ENCODE measurements at places on chromosomes 13 and 19.

DNA sequence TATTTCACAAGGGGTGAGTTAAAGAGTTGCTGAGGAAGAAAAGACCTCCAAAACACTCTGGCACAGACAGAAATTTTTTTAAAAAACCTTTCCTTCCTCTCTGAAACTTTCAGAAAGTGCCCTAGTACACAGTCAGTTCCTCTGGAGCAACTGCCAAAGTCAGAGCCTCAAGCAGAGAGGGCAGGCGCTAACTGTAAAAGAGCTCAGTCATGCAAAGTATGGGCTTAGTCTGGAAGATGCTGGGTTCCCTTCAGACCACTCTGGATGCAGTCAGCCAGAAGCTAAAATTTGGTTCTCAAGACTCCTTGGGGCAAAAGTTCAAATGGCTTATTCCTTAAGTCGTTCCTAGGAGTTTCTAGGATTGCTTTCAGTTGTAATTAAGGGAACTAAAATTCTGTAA, 671.6 kb downstream of the PCDH9 start:
- no peak for DNase-seq

DNA sequence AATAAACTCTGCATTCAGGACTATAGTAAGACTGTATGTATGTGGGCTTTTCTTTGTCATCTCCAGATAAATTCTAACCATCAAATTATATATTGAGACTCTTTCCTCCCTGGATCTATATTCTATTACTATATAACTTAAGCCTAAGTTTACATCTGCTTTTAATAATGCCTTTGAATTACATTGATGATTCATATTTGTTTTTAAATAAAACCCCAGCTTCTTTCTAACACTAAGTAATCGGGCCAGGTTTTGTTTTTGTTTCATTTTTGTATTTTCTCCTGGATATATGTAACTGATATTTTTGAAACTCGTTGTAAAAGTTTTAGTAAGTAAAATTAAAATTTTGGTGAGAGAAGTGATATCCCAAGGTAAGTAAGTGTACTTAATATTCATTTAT, 1599.1 kb downstream of the PCDH9 start:
- no peak for DNase-seq

- DNase-seq, result no peak
These were observed 436.5 kb upstream of the KLHL1 start for GRCh38 chr13:70544706-70545105.

- no peak for DNase-seq
These were observed 4.4 kb downstream of the HAS1 start for GRCh38 chr19:51719251-51719988.

DNA sequence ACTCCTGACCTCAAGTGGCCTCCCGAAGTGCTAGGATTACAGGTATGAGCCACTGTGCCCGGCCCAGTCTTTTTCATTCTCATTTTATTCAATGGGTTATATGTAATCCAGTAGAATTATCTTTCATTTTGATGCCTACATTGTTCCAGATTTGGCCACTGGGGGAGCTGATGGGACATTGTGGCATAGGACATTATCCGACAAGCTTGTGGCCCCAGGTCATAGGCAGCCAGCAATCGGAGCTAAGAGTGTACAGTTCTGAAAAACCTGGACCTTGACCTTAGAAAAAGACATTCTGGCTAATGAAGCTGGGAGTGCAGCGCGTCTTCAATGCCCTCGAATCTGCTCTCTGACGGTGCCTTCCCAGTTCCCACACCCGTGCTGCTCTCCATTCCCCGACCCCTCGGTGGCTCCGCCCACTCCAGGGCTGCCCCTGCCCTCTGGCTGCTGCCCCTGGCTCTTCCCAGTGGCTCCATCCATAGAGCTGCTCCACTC, 108.7 kb downstream of the TEX29 start:
- no peak for DNase-seq

- DNase-seq, result no peak
These were observed 7.5 kb upstream of the KPTN start for GRCh38 chr19:47491358-47492136.

GRCh38 chr13:37094840-37095239, 10.6 kb downstream of the CSNK1A1L start:
- no peak for DNase-seq

DNA sequence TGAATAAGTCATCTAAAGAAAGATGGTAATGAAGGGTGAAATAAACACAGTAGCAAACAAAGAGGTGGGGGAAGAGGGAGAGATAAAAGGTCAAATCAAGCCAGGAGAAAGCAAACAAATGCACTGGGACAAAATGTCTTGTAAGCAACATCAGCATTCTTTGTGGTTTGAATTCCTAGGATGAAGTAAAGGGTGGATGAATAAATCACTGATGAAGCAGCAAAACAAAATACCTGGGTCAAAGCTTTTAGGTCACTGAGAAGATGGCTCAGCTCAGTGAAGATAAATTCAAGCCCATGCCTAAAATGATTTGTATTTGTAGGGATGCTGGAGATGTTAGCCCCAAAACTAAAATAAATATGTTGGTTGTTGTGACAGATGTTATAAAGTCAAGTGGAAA, 86.5 kb upstream of the FBXL3 start:
- DNase-seq, result no peak

DNA sequence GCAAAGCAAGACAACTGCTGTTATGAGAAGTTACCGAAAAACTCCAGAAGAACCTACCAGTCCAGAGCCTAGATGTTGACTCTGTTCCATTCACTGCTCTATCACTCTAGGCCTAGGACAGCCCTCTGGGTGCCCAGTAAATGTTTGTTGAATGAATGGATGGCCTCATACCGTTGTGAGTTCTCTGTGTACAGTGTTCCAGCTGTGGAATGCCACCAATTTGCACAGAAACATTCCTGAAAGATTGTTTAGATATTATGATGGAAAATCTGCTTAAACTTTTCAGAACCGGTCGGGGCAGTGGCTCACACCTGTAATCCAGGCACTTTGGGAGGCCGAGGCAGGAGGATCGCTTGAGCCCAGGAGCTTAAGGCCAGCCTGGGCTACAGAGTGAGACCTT, 1.3 kb upstream of the FBL start:
- no peak for DNase-seq

- DNase-seq, result no peak
These were observed 147.9 kb downstream of the TEX29 start for GRCh38 chr13:111468037-111468959.

DNA sequence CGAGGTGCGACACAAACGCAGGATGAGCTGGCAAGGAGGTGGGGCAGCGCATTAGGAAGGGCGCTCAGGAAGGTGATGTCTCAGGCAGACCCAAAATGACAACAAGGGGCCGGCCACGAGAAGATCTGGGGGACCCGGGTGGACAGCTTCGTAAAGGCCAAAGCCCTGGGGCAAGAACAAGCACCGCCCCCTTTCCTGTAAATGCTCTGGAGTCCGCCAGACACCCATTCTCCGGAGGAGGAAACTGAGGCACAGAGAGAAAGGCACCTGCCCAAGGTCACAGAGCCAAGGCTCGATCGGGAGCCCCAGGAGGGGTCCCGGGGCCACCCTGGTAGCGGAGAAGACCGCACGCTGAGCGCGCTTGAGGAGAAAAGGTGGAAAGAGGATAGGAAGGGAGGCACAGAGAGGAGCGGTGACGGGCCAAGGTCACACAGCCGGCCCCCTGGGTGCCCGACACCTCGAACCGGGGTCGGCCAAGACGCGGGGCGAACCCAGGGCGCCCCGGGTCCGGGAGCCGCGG, 571 bp downstream of the SAFB2 start:
- peak; percentile 10 for DNase-seq

GRCh38 chr19:28553005-28553404, 659.9 kb downstream of the UQCRFS1 start:
- no peak for DNase-seq

- no peak for DNase-seq
These were observed 1.2 kb downstream of the RCBTB2 start for GRCh38 chr13:48531416-48532255.

DNA sequence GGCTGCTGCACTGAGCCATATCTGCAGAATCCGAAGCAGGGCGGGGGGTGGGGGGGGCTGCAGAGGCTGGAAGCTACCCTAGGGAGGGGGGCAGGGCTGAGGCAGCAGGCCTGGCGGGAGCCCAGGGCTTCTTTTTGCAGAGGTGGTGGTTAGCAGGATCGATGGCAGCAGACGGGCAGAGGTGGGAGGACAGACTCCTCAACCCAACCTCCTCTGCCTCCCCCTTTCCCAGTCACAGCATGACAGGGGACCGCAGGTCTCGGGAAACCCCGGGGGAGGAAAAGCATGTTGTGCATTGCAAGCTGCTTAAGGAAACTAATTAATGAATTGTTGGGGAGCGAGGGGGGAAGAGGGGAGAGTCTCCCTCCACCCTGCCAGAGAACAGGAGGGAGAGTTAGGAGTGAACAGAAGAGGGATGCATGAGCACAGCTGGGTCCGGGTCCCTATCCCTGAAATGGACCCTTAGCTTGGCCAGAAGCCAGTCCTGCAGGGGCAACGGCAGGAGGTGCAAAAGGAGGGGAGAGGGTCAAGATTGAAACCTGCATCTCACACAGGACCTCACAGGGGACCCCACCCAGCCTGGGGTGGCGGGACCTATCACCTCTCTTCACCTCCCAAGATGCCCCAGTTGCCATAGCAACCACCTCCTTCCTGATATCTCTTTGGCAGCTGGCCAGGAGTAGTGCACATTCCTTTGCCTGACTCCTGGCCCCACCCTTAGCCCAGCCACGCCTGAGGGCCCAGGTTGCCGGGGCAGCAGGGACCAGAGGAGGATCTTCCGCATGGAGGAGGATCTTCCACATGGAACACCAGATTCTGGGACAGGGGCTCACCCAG, 1.8 kb downstream of the FXYD7 start:
- DNase-seq, result no peak

DNA sequence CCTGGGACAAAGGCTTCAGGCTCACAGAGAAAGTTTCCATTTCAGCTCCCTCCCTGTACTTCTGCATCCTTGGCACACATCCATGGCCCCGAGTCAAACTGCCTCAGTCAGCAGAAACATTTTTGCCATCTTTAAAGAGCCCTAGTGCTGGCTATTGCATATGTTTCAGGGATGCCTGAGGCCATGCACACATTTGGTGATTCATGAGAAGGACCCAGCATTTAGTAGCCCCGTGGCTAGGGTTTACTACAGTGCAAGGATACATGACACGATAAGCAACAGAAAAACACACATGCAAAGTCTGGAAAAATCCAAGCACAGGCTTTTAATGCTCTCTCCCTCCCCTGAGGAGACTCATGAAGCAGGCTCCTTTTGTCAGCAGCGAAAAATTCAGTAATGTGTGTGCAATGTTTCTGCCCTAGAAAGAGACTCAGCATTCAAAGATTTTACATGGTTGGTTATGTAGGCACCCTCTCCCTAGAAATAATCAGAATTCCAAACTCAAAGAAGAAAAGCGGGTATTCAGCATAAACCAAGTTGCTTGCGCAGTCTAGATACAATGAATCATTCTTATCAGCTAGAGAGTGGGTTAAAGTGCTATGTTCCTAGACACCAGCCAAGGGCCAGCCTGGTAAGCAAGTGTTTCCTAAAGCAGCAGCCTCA, 17.6 kb downstream of the ACOD1 start:
- DNase-seq, result no peak

DNA sequence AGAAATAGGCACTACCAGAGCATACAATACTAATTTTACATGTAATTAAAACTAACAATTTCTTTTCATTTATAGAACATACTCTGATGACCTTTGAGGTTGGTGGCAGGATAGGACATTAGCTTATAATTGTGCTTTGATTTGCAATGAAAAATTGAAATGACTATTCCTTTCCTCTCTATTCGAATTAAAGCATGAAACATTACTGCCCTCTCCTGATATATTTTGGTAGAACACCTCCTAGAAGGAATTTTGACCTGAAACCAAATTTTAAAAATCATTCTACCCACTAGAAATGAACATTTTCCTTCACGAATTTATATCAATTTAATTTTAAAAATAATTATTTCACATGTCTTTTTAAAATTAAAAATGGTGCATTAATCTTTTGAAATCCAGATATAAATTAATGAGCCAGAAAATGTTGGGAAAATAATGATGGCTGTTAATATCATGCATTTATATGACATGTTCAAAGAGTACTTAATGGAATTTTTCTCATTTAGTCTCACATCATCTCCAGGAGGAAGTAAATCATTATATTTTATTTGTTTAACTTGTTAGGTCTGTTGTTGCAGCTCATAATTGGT, 556.3 kb upstream of the ARGLU1 start:
- DNase-seq, result no peak

- no peak for DNase-seq
These were observed 1334.1 kb downstream of the EFNB2 start for GRCh38 chr13:105201351-105201750.

DNA sequence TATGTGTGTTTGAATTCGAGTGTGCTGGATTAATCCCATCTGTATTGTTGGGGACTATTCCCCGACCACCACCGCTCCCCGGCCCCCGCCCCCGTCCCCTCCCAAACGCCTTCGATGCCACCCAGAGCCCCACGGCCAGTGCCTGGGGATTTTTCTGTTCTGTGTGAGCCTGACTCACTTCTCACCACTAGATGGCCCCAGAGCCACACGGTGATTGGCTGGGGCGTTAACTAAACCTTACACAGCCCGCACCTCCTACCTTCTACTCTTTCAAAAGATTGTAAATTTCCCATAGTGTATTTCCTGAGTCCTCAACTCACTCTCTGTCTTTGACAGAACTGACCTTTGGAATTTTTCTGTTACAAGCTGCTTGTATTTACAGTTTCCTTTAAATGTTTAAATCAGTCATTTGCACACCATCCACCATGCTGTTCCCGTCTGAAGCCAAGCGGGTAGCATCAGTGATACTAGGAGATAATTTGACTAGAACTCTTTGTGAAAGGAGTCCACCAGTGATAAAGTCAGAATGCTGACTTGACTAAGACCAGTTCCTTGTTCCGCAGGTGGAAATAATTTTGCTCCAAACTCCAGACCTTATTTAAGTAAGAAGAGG, 61.4 kb downstream of the RFX2 start:
- peak; percentile 58 for DNase-seq

DNA sequence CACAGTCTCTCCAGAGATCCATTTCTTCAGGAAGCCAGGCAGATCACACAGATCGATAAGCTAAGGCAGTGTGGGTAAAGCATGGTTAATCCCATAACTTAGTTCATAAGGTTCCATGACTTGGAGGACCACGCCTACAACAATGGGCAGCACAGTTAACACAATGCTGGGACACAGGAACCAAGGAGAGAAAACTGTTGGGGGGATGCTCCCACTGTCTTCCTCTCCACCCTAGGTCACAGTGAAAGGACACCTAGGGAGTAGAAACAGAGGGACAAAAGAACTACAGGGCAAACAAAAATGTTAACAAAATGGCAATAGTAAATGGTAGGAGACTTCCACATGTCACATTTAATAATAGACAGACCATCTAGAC, 20.8 kb upstream of the ZNF181 start:
- no peak for DNase-seq

- DNase-seq, result no peak
These were observed 1256.4 kb downstream of the DIAPH3 start for GRCh38 chr13:58907347-58907746.

DNA sequence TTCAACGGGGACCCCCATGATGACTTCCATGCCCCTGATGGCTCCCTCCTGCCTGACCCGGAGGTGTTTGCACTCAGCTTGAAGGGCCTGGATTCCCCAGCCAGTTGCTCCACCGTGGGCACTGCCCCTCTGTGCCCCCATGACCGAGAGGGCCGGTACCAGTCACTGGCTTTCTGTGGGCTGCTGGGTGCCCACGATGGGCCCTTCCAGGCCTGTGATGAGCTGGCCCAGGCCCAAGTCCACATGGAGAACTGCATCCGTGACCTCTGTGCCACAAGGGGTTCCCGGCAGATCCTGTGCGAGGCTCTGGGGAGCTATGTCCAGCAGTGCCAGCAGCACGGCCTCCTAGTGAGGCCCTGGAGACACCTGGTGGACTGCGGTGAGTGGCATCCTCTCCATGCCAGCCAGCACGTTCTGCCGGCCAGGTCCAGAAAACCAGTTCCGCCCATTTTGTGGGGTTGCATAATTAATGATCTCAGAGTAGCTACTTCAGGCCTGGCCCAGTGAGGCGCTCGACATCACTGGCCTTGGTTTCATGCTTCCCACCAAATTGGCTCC, 34.9 kb upstream of the FXYD3 start:
- DNase-seq, result no peak
